ENCODE measurements at places on chromosomes 5 and 9.

DNA sequence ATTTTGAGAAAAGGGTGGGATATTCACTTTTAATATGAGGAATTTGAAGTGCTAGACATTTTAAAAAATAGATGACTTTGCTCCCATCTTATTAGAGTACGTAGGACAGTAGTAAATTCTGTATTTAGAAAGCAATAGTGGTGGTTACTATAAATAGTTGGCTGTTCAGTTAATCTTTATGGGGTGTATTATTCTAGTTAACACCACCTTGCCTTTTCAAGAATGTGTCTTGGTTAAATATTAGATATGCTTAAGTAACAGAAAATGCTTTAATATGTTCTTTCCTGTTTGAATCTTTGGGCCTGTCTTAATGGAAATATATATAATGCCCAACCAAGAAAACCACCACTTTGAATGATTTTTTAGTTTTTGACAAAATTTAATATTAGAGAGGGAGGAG, 608.7 kb upstream of the FAM174A start:
- DNase-seq = no peak

DNA sequence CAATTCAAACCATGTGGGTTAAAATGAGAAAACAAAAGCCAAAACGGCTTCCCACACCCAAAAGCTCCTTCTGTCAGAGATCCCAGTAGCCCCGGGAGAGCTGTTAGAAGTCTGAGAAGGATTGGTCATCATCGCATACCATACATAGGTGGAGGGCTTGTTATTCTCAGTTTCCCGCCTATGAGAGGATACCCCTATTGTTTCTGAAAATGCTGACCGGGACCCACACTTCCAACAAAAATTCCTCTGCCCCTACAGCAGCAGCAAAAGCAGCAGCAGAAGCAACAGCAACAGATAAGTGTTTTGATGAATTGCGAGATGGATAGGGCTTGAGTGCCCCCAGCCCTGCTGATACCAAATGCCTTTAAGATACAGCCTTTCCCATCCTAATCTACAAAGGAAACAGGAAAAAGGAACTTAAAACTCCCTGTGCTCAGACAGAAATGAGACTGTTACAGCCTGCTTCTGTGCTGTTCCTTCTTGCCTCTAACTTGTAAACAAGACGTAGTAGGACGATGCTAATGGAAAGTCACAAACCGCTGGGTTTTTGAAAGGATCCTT, at the start of gene TEK:
TEK (plus strand) TSS at position 245 of the 561 bp plus-strand sequence. CDS start 366 bp downstream, outside the sequence.
- no peak for DNase-seq

GRCh38 chr9:13412331-13412730, 132.8 kb upstream of the MPDZ start:
- DNase-seq = no peak

GRCh38 chr5:158878227-158878626, 221.5 kb downstream of the EBF1 start:
- no peak for DNase-seq

- no peak for DNase-seq
Observed at GRCh38 chr9:13879011-13879410, 434.9 kb downstream of the NFIB start.

- no peak for DNase-seq
Observed at GRCh38 chr5:126335886-126336285, 87.3 kb upstream of the GRAMD2B start.

- no peak for DNase-seq
Observed at GRCh38 chr5:74575741-74576538, 64.6 kb downstream of the ENC1 start.

- DNase-seq = no peak
Observed at GRCh38 chr5:27476356-27476988, 438.1 kb upstream of the CDH9 start.

GRCh38 chr5:154199263-154199662, 8.7 kb downstream of the GALNT10 start:
- DNase-seq = peak; percentile 40

GRCh38 chr5:1144089-1144488, 32.2 kb upstream of the SLC12A7 start:
- DNase-seq = no peak

GRCh38 chr5:683551-684481, 9.3 kb downstream of the TPPP start:
- no peak for DNase-seq

- DNase-seq = peak; percentile 45
Observed at GRCh38 chr9:89593727-89594427, 10.9 kb upstream of the GADD45G start.

DNA sequence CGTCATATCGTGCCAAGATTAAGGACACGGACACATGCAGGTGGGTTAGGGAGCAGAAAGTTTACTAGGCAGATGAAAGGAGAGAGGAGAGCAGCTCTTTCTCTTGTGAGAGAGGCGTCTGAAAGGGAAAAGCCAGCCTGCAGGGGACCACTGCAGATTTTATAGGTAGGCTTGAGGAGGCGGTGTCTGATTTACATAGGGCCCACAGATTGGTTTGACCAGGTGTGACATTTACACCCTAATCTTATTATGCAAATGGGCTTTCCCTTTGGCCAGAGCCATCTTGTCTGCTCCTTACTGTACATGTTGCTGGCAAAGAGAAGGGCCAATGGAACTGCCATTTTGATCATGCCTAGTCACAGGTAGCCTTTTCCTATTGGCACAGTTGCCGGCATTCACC, 137.2 kb upstream of the TAF11L2 start:
- DNase-seq = no peak

DNA sequence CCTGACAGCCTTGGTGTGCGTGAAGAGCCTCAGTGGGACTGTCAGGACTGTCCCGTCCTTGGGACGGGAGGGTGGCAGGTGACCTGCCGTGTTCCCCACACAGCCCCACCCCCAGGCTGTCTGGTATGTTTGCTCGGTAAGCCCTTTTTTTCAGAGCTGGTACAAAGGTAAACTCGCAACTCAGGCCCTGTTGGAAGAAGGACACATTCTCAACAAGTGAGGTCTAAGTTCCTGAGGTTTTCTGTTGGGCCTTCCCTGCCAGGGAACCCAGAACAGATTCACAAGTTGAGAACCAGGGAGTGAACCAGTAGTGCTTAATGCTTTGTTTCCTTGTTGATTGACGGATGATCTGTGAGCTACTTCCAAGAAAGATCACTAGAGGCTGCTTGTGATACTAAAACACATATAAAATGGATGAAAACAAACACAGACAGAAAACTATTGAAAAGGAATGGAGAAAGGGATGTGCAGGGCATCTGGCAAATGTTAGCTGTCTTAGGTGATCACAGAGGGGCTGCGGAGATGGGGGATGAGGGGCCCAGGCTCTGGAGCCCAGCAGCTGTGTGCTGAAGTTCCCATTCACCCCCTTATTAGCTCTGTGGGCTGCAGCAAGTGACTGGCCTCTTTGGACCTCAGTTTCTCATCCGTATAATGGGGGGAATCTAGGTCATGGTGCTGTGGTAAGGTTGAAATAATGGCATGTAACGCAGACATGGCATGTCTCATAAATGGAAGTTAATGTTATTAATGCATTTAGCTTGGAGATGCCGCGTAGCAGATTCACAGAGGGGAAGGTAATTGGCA, 2.7 kb downstream of the NDST1 start:
- DNase-seq = no peak

DNA sequence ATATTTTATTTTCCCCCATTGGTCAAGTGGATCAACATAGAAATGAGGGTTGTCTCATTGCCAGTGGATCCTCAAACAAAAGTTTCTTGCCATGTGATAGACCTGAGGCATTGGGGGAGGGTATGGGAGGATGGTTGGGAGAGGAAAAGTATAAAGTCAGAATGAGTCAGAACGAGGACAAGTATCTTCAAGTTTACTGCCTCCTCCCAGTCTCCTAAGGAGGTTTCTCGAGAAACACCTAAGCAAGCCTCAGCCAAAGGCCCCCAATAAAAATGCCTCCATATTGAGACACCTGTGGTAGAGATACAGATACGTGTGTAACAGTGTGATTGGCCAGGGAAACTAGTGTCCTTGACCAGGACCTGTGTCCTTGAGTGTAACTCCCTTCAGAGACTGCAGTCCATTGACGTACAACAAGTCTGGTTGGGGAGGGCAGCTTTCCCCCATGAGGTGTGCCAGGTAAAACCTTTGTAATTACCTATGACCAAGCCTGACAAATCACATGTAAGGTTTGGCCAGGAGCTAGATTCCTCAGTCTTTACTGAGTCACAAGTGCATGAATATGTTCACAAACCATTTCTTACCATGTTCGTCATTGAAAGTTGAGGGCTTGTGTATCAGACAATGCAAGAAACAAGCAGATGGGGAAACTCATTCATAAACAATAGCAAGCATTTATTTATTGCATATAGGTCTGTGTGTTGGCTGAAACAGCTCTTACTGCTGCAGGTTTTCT, 198.6 kb upstream of the SH3GL2 start:
- no peak for DNase-seq

Data from hematopoietic multipotent progenitor cell treated with erythropoietin and hydrocortisone succinate and interleukin-3 and kit ligand, for 15 days (in vitro differentiated cells).